ENCODE measurements at places on chromosomes 5 and 9. TPM values are rescaled to one million over a fixed set of nuclear protein-coding genes. Genes with fewer than 3 reads are reported as not detected.

Gene OXCT1
- total RNA-seq: 92.6 TPM

Gene ERAP2
- 51.3 TPM for total RNA-seq

Gene PLPPR1
- total RNA-seq: not detected

GRCh38 chr5:5278815-5279381 is 138.8 kb downstream of the ADAMTS16 start:
- DNase-seq: no peak

- DNase-seq: no peak
These were observed 10.8 kb upstream of the KIF27 start for GRCh38 chr9:83932011-83932410.

Gene SPEF2
- total RNA-seq: 5.8 TPM

DNA sequence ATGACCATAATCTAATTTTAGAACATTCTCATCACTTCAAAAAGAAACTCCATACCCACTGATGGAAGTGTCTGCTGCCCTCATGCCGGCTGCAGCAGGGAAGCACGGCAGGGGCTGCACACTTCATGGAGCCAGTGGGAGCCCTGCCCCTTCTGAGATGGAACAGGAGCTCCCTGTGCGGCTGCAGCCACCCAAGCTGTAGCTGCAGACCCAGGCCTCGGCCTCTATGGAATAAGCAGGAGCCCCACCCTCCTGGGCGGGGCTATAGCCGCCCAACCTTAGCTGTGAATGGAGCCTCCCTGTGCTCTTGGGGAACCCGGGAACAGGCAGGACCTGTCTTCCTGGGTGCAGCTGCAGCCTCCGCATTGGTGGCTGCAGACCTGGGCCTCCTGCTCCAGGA is 128.5 kb downstream of the NUDT12 start:
- no peak for DNase-seq

GRCh38 chr5:140868721-140869554 is at the start of gene PCDHA11:
TSS of gene PCDHA11 (plus strand) at chr5:140868957. CDS start at chr5:140869104, 147 bp downstream.
- DNase-seq: no peak

Gene C5orf58
- not detected for total RNA-seq

Gene TNPO1
- total RNA-seq: 138 TPM

DNA sequence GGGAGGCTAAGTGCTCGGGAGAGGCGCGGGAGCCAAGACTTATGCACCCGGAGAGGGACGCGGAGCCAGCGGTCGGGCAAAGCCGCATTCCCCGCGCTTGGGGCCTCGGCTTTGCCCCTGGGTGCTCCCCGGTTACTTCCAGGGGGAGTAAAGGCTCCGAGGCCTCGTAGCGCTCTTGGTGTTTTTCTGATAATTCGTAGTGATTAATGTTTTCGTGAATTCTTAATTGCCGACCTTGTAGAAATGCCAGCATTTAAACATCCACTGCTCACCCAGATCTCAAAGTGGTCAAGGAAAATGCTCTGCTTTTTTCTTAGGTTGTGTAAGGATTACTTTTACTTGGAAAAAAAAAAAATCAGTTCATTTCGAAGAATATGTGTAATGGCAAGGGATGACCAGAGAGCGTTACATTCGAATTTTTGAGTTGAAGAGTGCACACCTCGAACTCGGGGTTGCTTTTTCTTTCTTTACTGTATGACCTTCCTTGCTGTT is 654 bp upstream of the TUT7 start:
- no peak for DNase-seq
